ENCODE measurements at places on chromosomes 12 and 14.

GRCh38 chr12:111570084-111570961, 28.8 kb downstream of the ATXN2 start:
- DNase-seq: no peak

DNA sequence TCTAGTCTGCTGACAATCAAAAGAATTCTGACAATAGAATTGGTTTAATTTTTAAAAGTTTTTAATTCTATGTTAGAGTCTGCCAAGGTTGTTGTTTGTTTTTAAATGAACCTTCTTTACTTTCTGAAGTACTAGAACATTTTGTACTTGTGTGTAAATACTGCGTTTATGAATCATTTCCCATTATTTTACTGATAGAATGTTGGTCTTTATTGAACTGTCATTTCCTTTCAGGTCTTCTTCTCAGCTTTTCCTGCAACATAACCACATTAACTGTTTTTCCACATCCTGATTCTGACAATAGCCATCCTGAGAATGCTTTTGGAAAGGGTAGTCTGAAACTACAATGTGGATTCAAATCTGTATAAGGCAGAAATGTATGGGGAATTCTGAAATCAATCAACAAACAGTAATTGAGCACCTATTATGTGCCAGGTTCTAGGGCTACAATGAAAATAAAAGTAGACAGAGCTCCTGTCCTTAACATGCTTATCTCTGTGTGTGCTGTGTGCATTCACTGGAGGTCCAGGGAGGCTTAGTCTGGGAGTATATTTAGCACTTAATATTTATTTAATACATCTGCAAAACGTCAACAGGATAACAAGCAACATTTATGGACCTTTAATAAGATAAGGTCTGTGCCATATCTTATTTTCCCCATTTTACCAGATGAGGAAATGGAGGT, 73.1 kb upstream of the SLC38A2 start:
- no peak for DNase-seq

DNA sequence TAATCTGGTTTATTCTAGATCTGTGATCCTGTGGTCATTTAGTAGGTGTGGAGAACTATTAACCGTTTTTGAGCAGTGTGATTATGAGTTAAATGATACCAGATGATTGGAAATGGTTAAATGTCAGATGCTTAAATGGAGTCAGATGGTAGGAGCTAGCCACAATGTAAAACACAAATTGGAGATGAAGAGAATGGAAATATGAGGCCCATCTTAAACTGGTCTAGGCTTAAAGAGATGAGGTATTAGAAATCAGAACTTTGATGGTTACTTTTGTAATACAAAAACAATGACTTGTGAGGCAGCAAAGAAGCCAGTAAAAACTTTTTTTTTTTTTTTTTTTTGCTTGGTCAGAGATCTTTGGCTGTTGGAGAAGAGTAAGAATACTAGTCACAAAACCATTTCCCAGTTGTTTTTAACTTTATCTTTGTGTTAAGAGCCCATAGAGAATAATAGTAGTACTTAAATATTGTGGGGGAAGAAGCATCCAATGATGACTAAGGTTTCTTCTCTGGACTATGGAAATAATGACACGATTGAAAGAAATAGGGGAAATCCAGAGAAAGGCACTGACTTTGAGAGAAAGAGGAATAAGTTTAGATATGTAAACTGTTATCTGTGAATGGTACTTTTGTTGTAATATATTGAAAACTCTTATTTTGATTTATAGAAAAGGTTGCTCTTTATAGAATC, 95.9 kb downstream of the WNK1 start:
- no peak for DNase-seq

GRCh38 chr12:84512751-84513150, 399.8 kb downstream of the SLC6A15 start:
- no peak for DNase-seq

DNA sequence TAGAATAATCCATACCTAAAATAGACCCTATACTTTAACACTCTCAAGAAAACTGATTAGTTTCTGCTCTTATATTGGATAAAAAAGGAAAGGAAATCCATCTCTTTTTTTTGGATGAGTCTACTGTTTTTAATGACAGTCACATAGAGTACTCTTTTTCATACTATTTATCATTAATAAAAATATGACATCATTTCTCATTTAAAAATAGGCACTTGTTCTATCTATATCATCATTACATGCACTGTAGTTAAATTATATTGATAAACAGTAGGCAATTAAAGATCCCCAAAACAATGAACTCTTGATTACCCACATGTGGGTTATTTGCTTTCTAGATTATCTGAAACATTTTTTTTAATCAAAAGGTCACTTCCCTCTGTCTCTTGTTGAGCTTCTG, 338.8 kb downstream of the NELL2 start:
- no peak for DNase-seq

DNA sequence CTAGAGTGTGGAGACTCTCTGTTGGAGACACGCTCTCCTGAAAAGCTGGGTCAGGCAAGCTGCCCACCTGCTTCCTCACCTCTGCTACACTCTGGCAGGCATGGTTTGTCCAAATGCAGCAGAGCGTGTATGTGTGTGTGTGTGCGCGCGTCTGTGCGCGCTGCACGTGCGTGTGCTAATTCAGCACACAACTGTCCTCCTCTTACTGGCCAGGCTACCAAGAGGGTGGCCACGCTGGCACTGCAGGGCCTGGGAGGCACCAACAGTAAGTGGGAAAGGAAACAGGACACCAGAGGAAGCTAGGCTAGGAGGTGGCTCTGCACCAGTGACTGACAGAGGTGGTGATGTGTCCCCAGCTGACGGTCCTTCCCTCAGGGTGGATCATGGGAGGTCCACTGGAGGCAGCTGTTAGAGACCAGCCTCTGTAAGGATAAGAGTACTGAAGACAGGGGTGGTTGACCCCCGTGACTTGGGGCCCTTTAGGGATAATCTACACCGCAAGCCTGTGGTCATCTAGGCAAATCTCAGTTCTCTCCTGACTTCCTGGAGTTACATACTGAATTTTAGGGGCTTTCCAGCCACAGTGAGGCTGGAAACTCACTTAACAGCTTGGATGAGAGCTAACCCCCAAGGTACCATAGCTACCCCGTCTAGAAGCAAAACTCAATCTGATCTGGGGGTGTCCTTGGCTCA, 15.6 kb upstream of the TFCP2 start:
- no peak for DNase-seq

- no peak for DNase-seq
These were observed 22.5 kb downstream of the EML1 start for GRCh38 chr14:99815696-99816095.

GRCh38 chr12:55642669-55643068, 6.0 kb downstream of the OR10P1 start:
- no peak for DNase-seq

DNA sequence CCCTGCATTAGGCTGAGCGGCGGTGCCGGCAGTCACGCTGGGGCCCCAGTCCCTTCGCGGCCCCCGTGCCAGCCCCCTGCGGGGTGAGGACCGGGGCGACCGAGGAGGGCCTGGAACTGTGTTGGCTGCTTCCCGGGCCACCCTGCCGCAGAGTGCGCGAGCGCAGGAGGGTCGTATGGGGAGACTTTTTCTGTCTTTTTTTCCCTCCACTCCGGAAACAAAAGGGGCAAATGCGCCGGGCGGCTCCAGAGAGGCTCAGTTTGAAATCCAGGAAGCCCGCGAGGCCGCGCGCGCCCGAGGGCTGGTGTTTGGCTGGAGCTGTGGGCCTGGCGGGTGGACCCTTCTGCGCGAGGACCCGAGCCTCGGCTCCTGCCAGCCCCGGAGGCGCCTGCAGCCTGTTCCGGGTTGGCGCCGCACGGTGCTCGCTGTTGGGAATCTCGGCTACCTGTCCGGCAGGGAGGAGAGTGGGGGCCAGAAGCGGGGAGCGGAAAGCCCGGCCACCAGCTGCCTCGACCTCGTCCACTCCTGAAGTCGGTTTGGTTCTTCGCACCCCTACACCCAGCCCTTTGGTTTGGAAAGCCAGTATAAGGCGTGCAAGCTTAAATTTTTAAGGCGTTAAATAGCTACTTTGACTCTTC, 638 bp downstream of the PLEKHG3 start:
- DNase-seq: peak; percentile 87

DNA sequence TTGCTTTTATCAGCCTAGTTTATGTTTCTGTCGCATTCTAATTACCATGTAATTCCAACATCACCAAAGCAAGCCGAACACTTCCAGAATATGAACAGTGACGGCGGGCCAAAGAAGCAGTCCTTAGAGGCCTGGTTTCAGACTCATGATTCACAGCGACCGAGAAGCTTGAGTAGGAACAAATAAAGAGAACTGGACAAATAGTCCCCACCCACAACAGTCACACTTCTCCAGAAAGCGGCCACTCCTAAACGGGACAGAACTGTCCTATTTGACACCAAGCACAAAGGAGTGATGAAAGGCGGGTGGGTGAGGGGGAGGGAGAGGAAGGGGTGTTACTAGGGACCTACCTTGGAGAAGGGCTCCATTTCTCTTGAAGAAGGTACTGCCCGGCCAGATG, 136.4 kb downstream of the FOXN3 start:
- DNase-seq: no peak

GRCh38 chr12:49962861-49963765, 1.4 kb downstream of the AQP5 start:
- DNase-seq: peak; percentile 89

- no peak for DNase-seq
These were observed 1.4 kb downstream of the NR4A1 start for GRCh38 chr12:52052468-52053186.

DNA sequence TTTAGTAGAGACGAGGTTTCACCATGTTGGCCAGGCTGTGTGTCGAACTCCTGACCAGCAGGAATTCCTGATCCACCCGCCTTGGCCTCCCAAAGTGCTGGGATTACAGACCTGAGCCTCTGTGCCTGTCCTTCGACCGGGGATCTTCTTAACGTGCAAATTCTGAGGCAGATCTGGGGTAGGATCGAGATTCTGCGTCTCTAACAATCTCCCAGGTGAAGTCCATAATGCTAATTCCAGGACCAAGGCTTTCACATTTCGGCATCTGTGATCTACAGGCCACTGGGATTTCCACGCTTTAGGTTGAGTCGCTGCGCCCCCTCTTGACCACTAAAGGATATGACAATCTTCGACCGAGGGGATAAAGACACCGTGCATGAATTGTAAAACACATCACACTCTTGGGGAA, 24.8 kb downstream of the FOS start:
- peak; percentile 81 for DNase-seq

- DNase-seq: no peak
These were observed 921 bp upstream of the CEP83 start for GRCh38 chr12:94460616-94460959.

DNA sequence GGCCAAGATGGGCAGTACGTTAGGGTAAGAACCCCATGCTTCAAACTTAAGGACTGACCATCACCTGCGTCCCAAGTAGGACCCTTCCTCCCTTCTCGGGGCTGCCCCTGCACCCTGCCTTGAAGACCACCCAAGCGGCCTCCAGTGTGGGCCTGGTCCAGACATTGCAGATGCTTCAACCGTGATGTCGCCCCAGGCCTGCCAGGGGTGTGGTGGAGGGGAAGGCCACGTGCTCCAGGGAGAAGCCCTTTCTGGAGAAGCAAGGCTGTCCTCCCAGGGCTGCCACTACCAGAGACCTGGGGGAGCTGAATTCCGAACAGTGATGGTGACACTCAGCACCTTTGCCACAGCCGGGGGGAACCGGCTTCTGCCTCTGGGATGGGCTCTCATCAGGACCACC, 13.3 kb downstream of the NGB start:
- no peak for DNase-seq

DNA sequence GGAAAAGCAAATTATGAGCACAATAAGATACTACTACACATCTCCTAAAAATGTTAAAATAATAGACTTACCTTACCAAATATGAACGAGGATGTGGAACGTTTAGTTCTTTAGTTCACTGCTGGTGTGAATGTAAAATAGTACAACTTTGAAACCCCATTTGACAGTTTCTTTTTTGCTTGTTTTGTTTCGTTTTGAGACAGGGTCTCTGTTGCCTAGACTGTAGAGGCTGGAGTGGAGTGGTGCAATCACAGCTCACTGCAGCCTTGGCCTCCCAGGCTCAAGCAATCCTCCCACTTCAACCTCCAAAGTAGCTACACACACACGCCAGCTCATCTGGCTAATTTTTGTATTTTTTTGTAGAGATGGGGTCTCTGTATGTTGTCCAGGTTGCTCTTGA, 136.4 kb upstream of the FAR2 start:
- DNase-seq: no peak

- DNase-seq: no peak
These were observed 16.5 kb upstream of the SEL1L start for GRCh38 chr14:81550001-81550637.

- DNase-seq: no peak
These were observed 136.1 kb upstream of the CCND2 start for GRCh38 chr12:4137441-4137840.

GRCh38 chr14:91870001-91870400, 2.7 kb upstream of the TC2N start:
- DNase-seq: no peak

DNA sequence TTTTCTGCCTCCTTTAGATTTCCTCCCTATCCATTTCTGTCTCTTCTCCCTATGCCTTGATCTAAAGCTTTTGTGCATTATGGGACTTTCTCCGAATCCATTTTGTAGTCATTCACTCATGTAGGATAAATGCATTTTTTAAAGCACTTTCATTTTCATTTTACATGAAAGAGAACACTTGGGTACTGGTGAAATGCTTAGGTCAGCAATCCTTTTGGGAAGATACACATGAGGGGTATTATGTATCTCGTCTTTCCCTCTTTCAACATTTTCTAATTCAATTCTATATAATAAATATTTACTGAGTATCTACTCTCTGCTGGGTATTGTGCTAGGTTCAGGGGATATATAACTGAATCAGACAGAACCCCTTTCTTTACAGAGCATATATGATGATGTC, 577.6 kb downstream of the NRXN3 start:
- DNase-seq: no peak

DNA sequence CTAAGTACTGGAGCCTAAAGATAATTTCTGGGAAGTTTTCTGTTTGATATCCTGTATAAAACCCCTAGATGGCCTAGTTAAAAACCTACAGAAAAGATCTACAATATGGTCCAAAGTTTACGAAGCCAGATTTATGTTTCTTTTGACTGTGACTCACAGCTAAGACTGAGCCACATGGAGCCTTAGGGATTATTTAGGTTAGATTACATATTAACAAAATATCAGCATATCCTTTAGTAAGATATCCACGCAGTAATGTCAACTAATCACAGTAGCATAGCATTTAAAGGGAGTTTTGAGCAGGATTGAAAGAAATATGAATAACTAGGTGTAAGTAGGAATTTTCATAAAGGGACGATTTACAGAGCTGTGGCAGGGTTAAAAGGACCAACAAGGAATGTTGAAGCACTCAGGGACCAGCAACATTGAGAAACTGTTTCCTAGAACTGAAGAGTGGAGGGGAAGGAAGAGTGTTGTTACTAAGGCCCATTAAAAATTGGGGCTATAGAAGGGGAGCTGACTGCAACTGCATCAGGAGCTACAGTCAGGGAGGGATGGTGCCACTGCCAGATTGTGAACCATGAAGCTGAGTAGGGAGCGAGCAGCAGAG, 155.5 kb downstream of the DACT1 start:
- no peak for DNase-seq

All from aorta (tissue), 5 donors.